ENCODE measurements at places on chromosomes 5 and 9.

DNA sequence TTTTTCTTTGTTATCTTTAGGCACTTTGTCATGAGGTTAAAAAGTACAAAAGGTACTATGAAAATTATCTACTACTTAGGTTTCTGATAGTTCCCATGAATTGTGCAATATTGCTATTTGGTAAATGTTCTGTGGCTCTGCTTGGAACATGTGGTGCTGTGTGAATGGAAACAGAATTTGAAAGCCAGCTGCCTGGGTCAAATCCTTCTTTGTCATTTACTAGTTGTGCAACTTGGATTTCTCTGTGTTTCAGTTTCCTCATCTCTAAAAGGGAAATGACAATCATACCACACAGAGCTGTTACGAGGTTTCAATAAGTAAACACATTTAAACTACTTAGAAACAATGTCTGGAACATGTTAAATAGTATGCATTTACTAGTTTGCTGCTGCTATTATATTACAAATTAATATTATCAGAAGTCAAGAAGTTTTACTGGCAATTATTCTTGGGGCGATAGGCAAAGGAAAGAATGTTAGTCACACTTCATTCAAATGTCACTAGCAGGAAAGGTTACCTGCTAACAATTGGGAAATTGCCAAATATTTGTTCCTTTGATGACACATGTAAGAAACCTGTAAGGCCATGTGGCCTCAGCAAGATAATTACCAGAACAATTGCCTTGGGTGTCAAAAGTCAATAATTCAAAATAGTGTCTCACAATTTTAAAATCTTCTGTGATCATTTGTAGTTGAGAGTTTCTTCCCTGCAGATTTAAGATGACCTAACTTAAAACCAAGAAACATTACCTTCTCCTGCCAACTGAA is 184.8 kb downstream of the KIAA0825 start:
- DNase-seq = peak; percentile 4

- DNase-seq = no peak
Observed at GRCh38 chr5:140118302-140118936, 4.5 kb downstream of the PURA start.

GRCh38 chr5:316210-317085 is 5.1 kb upstream of the AHRR start:
- no peak for DNase-seq

DNA sequence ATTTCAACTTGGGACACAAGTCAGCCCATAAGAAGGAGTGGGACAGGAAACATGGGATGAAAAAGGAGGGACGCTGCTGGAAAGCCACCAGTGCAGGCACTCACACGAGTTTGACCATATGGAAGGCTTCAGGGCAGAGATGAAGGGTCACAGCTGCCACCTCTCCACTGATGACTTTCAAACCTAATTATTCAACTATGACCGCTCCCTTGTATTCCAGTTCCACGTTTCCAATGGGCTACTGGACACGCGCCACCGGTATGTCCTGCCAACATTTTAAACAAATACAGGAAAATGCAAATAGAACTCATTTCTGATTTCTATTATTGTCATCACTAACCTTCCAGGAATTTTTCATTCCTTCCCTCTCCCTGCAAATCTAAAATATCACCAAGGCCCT is 134.7 kb downstream of the SLC1A3 start:
- DNase-seq = no peak

DNA sequence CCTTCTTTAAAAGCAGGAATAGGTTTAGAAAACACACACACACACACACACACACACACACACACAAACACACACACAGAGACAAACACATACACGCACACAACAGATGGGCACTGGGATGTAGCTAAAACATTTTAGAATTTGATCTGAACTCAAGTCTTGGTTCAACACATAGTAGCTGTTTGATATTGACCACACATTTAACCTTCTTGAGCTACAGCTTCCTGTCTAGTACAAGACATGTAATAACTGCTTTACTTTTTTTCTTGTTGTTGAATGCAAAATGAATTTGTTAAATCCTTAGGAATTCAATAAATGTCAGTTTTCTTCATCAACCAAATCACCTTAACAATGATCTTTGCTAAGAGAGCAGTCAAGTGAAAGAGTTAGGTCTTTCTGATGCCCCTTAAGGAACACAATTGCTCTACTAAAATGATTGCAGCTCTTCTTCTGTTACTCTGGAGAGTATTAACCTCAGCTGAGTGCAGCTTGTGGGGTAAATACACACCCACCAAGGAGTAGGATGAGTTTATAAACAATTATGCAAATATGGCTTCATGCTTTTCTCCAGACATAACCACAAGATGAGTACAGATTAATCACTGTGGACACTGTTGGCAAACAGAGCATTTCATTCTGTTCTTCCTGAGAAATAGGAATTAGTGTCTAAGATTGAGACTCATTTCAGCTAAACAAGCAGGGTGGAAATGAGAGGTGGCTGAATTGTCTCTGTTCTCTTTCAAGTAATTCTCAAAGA is 302.9 kb upstream of the PAPPA start:
- no peak for DNase-seq

- no peak for DNase-seq
Observed at GRCh38 chr5:53173083-53173482, 63.5 kb upstream of the MOCS2 start.

- no peak for DNase-seq
Observed at GRCh38 chr5:31213705-31214121, 20.2 kb downstream of the CDH6 start.

DNA sequence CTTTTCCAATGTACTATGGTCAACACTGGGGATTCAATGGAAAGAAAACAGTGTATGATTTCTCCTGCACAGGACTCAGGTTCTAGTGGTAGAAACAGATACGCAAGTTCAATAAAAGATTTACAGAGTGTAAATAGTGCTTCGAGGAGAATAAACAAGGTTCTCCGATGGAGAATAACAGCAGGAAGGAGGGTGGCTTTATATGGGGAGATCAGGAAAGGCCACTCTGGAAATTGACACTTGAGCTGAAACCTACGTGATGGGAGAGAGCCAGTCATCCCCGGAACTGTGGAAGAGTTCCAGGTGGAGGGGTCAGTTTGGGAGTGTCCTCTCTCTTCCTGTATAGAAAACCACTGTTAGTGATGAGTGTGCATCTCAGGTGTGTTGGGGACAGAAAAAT is 65.9 kb downstream of the GARNL3 start:
- DNase-seq = no peak

GRCh38 chr5:85614489-85614888 is 1003.3 kb upstream of the COX7C start:
- no peak for DNase-seq

DNA sequence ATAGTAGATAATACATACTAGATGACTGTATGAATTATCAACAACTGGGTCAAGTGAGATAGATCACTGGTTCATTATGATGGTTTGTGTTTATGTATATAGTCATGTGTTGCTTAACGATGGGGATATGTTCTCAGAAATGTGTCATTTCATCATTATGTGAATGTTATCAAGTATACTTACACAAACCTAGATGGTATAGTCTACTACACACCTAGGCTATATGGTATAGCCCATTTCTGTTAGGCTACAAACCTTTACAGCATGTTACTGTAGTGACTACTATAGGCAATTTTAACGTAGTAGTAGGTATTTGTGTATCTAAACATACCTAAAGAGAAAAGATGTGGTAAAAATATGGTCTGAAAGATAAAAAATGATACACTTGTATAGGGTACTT is 31.0 kb downstream of the TMEM38B start:
- no peak for DNase-seq

- no peak for DNase-seq
Observed at GRCh38 chr5:9621379-9621903, 8.7 kb downstream of the TAS2R1 start.
